ENCODE measurements at places on chromosomes 11 and 22. TPM values are rescaled to one million over a fixed set of nuclear protein-coding genes. Genes with fewer than 3 reads are reported as not detected.

FXYD6 gene
- total RNA-seq, result 14.4 TPM

SLC16A8 gene
- total RNA-seq, result not detected

ACCS gene
- total RNA-seq, result 25.9 TPM

ADAMTS8 gene
- total RNA-seq, result not detected

- no peak for DNase-seq
Observed at GRCh38 chr11:45382133-45382878, 96.2 kb upstream of the SYT13 start.

Measured in right lobe of liver (tissue), 6 donors.